NCI-H446 (cell line): ENCODE measurements at places on chromosomes 3 and 15.

DNA sequence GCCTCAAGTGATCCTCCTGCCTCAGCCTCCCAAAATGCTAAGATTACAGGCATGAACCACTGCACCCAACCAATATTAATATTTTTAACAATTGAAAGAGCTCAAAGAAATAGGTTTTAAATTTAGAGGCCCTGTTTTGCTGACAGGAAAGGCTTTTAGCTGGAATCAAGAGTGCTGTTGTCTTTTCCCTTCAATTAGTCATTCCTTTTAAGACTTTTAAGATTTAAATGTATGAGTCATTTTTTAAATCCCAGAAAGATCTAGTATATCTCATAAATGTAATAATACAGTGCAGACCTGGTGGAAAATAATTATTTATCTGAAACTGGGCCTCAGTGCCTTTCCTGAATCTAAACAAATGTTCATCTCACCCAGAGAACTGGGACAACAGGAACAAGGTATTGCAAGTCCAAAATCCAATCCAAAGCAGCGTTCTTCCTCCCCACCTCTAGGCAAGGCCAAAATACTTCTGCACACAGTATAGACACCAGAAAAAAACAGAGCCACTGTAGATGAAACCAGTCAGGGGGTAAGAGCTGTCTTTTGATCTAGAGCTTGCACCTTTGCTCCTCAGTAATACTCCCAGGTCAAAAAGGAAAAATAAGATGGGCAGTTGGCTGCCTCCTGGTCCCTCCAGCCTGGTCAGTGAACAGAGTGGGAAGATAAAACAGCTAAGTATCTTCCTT is 14.4 kb downstream of the AGTR1 start:
- no peak for DNase-seq

DNA sequence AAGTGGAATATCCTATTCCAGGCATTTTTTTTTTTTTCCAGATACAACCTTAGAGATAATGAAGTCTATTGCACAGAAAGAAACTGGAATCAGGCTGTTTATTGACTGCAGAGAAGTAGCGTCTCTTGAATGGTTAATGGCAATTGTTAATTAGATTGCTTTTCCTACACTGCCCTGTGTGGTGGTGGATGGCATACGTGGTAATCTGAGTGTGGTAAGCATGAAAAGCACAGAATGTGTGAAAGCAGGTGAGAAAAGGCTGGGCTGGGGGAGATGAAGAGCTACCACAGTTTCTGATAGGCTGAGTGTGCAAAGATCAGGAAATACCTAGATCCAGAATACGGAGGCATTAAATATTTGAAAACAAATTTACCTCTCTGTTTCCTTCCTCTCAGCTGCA is 486.3 kb upstream of the TBL1XR1 start:
- DNase-seq = no peak

GRCh38 chr3:112405845-112406244 is 72.9 kb downstream of the CD200 start:
- DNase-seq = no peak

- DNase-seq = no peak
Measured at GRCh38 chr15:89490814-89491315, 5.5 kb downstream of the RHCG start.

- no peak for DNase-seq
Measured at GRCh38 chr15:70374096-70374495, 276.4 kb upstream of the TLE3 start.

GRCh38 chr3:153330901-153331300 is 168.9 kb downstream of the RAP2B start:
- DNase-seq = no peak

- no peak for DNase-seq
Measured at GRCh38 chr15:39267685-39268084, 313.2 kb upstream of the THBS1 start.

DNA sequence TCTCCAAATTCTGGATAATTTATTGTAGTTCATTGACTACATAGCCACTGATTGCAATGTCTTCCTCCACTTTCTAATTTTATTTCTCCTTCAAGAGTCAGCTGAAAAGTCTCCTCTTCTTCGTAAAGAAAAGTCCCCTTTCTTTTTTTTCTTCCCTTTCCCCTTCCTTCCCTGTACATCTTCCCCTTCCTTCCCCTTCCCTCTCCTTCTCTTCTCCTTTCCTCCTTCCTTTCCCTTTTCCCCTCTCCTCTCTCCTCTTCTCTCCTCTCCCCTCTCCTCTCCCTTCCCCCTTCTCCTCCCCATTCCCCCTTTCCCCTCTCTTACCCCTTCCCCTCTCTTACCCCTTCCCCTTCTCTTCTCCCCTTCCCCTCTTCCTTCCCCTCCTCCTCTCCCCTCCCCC is 8.8 kb upstream of the MGA start:
- no peak for DNase-seq

DNA sequence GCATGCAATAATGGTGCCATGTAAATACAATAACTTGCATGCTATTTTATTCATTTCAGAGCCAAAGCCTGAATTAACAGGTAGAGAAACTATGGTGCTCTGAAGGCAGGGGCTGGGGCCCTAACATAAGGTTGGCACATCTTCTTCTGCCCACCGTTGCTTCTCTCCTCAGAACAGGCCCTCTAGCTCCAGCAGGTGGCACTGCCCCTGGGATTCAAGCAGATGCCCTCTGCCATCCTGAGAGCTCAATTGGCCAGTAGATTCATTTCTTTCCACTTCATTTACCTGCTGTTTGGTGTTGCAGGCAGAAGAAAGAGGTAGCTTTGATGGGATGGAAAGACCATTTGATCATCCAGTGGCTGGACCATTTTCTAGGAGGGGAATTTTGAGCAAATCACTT is 130.5 kb downstream of the FOXB1 start:
- no peak for DNase-seq
